ENCODE measurements at places on chromosomes 7 and 10. TPM values are rescaled to one million over a fixed set of nuclear protein-coding genes. Genes with fewer than 3 reads are reported as not detected.

FOXK1 gene
- 28.8 TPM for total RNA-seq

TMEM120A gene
- 42.7 TPM for total RNA-seq

MMD2 gene
- not detected for total RNA-seq

GRCh38 chr7:44439926-44440325 lies 50.5 kb downstream of the NUDCD3 start:
- H3K27me3 ChIP-seq: no peaks in the 10 kb centered on the region
- H3K4me1 ChIP-seq: no peaks in the 10 kb centered on the region
- no peak overlapping the region for H3K27ac ChIP-seq
- no peak for DNase-seq

- no peaks in the 10 kb centered on the region for H3K36me3 ChIP-seq
- DNase-seq: no peak
- no peak overlapping the region for H3K27ac ChIP-seq
- no peaks in the 10 kb centered on the region for H3K27me3 ChIP-seq
- H3K4me3 ChIP-seq: no peak overlapping the region
These were observed 428.0 kb upstream of the TPK1 start for GRCh38 chr7:145263886-145264285.

GRCh38 chr10:77788496-77789010 lies 138.0 kb downstream of the DLG5 start:
- H3K4me1 ChIP-seq: no peaks in the 10 kb centered on the region
- no peak for DNase-seq
- H3K4me3 ChIP-seq: no peak overlapping the region
- peaks cover 42% of the 10 kb centered on the region for H3K36me3 ChIP-seq
- H3K27me3 ChIP-seq: no peaks in the 10 kb centered on the region
- no peak overlapping the region for H3K27ac ChIP-seq
